ENCODE measurements at places on chromosomes 13 and 19.

DNA sequence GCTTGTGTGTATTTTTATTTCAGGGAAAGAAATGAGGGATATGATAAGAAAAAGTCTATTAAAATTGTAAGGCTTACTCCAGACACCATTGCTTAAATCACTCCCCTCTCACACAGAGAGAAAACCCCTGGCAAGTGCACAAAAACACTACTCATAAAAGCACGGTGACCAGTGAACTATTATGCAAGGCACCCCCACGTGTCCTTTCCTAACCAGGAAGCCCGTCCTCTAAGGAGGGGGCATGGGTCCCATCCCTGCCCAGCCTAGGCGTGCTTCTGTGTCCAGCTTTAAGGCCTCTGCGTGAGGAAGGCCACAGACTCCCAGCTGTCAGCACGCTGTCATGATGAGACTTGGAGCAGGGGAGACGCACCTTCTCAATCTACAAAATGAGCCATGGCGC is 83.5 kb downstream of the SLC7A1 start:
- DNase-seq, result no peak

DNA sequence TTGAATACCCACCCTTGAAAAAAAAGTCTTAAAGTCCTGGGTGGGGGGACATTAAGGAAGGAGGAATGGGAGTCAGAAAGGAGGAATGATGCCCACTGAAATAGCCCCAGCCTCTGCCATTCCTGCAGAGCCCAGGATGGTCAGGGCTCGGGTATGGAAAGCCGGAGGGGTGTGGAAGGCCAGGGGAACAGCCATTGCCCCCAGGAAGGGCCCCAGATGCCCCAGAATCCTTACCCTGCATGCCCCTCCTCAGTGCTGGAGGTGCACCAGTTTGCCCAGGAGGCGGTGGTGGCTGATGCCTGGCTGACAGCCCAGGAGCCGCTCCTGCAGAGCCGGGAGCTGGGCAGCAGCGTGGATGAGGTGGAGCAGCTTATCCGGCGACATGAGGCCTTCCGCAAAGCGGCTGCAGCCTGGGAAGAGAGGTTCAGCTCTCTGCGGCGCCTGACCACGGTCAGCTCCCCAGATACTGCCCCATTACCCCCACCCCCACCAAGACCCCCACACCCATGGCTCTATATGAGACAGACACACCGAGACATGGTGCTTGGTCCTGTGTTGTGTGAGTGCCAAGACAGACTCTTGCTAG is 10.7 kb upstream of the SHKBP1 start:
- DNase-seq, result no peak

DNA sequence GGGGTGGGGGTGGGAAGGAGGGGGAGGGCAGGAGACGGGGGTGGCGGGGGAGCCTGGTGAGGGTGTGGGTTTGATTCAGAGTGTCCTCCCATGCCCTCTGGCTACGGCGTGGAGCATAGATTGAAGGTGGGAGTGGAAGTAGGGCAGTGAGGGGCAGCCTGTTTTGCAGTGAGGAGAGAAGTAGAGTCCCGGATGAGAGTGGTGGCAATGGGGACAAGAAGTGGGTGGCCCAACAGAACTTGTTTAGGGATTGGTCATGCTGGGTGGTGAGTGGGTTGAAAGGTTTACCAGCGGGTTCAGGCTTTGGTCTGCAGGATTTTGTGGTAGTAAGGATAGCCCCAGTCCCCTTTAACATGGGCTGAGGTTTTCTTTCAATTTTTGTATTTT is 35.5 kb downstream of the SIPA1L3 start:
- DNase-seq, result no peak

GRCh38 chr19:45469945-45470761 is 2.4 kb downstream of the FOSB start:
- no peak for DNase-seq

DNA sequence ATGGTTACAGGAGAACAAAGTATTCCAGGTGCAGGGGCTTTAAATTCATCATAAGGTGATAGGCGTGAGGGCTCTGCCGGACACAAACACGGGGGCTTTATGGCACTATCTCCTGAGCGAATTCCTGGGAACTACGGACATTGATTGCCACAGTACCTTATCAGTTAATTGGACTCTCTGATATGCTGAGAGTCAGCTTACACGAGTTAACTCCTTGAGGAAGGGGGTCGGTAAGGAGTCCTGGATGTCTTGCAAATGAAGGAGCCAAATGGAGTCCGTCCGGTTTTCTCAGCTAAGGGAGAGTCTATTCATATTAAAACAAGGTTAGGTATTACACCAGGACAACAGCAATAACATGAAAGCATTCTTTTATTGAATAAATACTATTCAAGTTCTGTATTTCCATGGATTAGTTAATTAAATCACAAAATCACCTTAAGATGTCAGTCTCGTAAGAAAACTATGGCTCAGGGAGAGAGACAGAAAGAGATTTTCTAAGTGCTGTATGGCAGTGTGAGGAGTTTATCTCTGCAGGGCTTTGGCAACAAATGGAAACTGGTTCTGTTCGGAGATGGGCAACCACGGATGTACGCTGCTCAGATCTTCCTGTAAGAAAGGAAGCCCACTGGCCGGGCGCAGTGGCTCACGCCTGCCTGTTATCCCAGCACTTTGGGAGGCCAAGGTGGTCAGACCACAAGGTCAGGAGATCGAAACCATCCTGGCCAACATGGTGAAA is 26.2 kb upstream of the HIF3A start:
- no peak for DNase-seq

DNA sequence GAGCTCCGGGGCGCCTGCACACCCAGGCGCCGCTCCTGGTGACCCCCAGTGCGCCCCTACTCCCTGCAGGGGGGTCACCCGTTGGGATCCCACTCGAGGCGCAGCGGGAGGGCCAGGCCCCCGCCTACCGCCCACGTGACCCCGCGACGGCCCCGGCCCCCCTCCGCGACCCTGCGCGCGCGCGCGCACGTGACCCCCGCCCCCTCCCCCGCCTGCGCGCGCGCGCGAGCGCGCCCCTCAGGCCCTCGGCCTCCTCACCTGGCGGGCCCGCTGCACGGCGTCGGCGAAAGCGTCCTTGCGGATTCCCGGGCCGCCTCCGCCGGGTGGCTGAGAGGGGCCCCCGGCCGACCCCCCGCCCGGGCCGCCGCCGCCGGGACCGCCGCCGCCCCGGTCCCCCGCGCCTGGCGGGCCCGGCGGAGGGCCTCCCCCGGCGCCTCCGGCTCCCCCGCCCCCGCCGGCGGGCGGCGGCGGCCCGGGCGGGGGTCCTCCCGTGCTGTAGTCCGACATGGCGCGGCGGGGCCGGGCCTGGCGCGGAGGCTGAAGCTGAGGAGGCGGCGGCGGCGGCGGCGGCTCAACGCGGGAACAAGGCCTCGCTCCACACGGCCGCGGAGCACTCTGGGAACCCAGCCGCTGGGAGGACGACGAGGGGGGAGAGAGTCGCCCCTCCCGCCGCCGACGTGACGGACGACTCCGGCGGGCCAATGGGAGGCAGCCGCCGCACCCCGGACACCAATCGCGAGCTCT is at the start of gene KHSRP:
KHSRP (minus strand) TSS at position 617 of the 744 bp plus-strand sequence; CDS start at position 507, 110 bp downstream.
- no peak for DNase-seq

DNA sequence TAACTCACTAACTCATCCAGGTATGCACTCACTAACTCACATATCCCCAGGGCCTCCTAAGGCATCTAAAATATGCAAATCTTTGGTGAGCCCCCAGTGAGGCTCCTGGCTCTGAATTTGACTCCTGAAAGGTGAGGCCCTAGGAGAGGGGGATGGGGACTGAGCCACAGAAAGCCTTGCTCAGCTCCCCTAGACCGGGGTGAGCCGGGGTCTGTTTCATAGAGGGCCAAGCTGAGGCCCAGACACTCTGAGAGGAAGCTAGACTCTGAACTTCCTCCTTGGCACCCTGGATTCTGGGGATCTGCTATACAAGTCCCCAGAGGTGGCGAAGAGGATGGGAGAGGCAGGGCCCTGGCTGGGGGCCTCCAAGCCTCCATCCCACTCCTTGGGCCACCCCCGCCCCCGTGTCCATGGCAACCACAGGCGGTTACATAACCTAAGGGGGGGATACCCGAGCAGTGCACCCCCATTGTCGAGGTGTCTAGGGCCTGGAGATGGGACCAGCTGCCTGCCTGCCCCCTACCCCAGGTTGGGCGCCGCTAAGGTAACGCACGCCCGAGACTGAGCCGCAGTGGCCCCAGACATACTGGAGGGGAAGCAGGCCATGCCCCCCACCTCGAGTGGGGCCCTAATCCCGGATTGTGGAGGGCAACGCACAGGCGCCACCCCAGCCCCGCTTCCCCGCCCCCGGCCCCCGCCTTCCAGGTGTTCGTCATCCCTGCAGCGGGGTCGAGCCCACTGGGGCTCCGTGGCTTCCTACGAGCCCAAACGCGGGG is 646 bp downstream of the ABHD8 start:
- no peak for DNase-seq

DNA sequence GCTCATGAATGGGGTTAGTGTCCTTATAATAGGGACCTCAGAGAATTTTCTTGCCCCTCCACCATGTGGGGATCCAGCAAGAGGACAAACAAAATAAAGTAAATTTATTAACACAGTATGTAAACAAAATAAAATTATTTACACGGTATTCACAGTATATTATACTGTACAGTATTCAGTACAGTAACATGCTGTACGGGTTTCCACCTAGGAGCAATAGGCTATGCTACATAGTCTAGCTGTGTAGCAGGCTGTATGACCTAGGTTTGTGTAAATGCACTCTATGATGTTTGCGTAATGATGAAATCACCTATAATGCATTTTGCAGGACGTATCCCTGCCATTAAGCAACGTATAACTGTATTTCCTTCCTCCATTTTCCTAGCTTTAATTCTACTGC is 11.8 kb upstream of the DIAPH3 start:
- DNase-seq, result no peak

DNA sequence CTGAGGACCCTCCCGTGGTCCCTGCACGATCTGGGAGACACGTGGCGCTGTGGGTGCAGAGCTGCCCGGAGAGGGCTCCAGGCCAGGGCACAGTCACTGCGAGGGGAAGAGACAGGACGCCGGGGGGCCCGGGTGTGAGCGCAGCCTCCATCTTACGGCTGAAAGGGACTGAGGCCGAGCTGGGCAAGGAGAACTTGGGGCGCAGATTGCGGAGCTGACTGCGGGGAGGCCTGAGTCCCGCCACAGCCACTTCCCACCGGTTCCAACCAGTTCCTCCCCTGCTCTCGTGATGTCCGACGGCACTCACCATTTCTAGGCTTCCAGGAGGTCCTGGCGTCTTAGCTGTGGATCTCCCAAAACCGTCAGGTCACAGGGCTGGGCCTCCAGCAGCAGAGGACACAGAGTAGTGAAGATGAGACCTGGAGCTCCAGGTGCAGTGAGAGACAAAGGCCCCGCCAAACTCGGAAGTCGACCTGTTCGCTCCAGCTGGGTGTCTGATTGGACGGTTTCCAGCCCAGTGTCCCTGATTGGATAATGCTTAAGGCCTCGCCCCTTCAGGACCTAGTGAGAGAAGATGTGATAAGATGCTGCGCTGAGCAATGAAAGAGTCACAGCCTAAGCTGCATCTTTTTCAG is 4.8 kb upstream of the ZNF253 start:
- no peak for DNase-seq

All from left forelimb (tissue), 1 donor.